B cell (primary cell): ENCODE measurements at places on chromosomes 2 and 18. TPM values are rescaled to one million over a fixed set of nuclear protein-coding genes. Genes with fewer than 3 reads are reported as not detected.

- H3K4me3 ChIP-seq = no peak overlapping the region
- no peaks in the 10 kb centered on the region for H3K27me3 ChIP-seq
- H3K27ac ChIP-seq = no peak overlapping the region
- no peaks in the 10 kb centered on the region for H3K4me1 ChIP-seq
- no peaks in the 10 kb centered on the region for H3K36me3 ChIP-seq
- no peak for DNase-seq
Measured at GRCh38 chr2:78985558-78985957, 39.9 kb upstream of the REG3G start.

- no peaks in the 10 kb centered on the region for H3K27me3 ChIP-seq
- H3K36me3 ChIP-seq = no peaks in the 10 kb centered on the region
- no peak for DNase-seq
- H3K4me1 ChIP-seq = no peaks in the 10 kb centered on the region
- H3K4me3 ChIP-seq = no peak overlapping the region
- no peak overlapping the region for H3K27ac ChIP-seq
Measured at GRCh38 chr18:7575465-7576028, 8.4 kb downstream of the PTPRM start.

DNA sequence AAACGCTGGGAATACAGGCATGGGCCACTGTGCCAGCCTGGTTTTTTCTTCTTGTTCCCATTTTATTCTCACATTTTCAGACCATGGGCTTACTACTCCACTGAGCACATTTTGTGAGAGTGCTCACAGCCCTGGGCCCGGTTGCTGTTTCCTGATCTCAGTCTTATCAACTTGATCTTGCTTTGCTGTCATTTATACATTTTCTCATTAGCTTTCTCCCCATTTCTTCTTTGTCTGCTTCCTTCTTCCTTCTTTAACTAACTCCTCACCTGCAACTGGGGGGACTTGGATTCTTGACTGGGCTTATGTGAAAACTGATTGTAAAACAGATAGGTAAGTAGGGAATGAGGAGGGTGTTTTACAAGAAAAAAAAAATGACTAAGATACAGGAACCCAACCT is 117.3 kb downstream of the PLB1 start:
- H3K4me1 ChIP-seq = no peaks in the 10 kb centered on the region
- no peak for DNase-seq
- no peak overlapping the region for H3K4me3 ChIP-seq
- H3K36me3 ChIP-seq = no peaks in the 10 kb centered on the region
- H3K27ac ChIP-seq = no peak overlapping the region

DNA sequence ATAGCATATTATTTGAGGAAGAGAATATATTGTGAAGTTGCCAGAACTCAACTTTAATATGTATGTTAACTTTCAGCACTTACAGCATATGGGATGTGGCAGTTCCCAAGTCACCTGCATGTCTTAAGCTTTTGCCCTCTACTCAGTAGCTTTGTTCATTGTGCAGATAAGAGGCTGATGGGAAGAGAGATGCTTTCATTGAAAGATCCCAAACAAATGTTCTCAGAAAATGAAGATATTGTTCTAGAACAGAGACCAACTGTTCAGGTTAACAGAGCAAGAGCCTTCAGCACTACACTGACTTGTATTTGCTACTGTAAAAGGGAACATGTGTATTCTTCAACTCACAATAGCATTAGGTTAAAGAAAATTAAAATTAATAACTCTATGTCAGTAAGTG is 28.1 kb downstream of the GAREM1 start:
- H3K4me1 ChIP-seq = no peaks in the 10 kb centered on the region
- no peak overlapping the region for H3K4me3 ChIP-seq
- no peaks in the 10 kb centered on the region for H3K27me3 ChIP-seq
- no peak for DNase-seq
- H3K36me3 ChIP-seq = no peaks in the 10 kb centered on the region

DNA sequence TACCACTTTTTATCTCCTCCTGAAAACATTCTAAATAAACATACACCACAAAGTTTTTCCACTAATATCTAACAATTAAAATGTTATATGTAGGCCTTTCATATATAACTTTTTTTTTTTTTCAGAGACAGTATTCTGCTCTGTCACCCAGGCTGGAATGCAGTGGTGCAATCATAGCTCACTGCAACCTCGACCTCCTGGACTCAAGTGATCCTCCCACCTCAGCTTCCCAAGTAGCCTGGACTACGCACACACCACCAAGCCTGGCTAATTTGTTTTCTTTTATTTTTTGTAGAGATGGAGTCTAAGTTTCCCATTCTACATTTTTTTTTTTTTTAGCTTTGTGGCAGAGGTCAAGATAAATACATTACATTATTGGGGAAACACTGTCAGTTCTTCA is 1612.6 kb upstream of the NXPH2 start:
- no peaks in the 10 kb centered on the region for H3K36me3 ChIP-seq
- no peak overlapping the region for H3K4me3 ChIP-seq
- DNase-seq = no peak
- no peaks in the 10 kb centered on the region for H3K27me3 ChIP-seq
- H3K4me1 ChIP-seq = no peaks in the 10 kb centered on the region

DNA sequence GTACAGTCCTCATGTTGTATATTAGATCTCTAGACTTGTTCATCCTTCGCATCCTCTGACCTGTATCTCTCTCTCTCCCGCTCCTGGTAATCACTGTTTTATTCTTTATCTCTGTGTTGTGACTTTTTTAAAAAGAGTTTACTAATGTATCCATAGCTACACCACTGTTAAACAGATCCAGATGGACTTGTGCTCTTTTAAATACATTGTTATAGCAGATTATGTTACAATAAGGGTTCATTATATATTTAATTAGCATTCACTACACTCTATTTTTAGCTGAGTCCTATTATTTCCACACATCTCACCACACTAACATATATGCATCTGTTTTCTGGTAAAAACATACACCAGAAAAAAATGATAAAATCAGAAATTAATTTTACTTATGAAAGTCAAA is 90.5 kb downstream of the RBM43 start:
- no peak for DNase-seq
- no peak overlapping the region for H3K27ac ChIP-seq
- no peaks in the 10 kb centered on the region for H3K27me3 ChIP-seq
- no peaks in the 10 kb centered on the region for H3K36me3 ChIP-seq
- no peak overlapping the region for H3K4me3 ChIP-seq
- H3K4me1 ChIP-seq = no peaks in the 10 kb centered on the region

DNA sequence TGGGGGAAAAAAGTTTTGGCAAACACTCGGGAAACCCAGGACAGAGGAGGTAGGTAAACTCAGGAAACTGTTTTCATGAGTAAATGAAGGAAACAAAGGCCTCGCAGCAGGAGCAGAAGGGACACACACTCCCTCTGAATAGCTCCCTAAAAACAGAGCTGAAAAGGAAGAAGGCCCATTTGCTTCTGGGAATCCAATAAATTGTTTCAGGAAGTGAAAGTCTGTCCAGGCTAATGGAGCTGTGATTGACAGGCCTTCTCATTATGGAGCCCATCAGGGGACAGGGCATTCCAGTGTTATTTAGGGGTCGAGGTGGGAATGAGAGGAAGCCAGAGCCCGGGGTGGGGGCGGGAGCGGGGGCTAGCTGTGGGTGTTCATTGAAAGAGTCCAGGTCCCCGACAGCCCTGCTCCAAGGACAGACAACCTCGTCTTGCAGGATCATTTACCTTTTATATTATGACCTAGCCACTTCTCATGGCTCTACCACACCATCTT is 81.2 kb downstream of the GBX2 start:
- H3K27ac ChIP-seq = no peak overlapping the region
- no peaks in the 10 kb centered on the region for H3K36me3 ChIP-seq
- no peak overlapping the region for H3K4me3 ChIP-seq

GRCh38 chr2:12948231-12948960 is 231.7 kb downstream of the TRIB2 start:
- H3K27me3 ChIP-seq = no peaks in the 10 kb centered on the region
- no peak overlapping the region for H3K27ac ChIP-seq
- H3K36me3 ChIP-seq = no peaks in the 10 kb centered on the region
- H3K4me3 ChIP-seq = no peak overlapping the region
- no peak for DNase-seq

- no peaks in the 10 kb centered on the region for H3K27me3 ChIP-seq
- H3K4me1 ChIP-seq = no peaks in the 10 kb centered on the region
- no peak overlapping the region for H3K27ac ChIP-seq
Measured at GRCh38 chr2:80002112-80002511, 302.4 kb downstream of the LRRTM1 start.

GRCh38 chr2:38661306-38661705 is 4.6 kb upstream of the GALM start:
- H3K27ac ChIP-seq = no peak overlapping the region
- no peak overlapping the region for H3K4me3 ChIP-seq
- no peaks in the 10 kb centered on the region for H3K36me3 ChIP-seq
- H3K27me3 ChIP-seq = no peaks in the 10 kb centered on the region
- no peaks in the 10 kb centered on the region for H3K4me1 ChIP-seq

DNA sequence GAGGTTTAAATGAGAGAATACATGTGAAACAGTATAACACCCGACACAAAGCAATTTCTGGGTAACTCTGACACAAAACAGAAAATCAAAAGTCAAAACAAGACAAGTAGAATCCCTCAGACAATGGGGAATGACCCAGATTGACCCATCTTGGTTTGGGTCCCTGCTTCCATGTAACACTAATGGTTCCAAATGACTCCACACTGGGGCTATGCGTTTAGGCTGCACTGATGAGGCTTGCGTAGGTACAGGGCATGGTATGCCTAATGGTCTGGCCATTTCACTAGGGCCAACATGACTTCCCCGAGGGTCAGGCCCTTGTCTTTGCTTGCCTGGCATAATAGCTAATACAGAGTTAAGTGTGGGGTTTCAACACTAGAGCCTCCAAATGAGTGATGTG is 27.2 kb upstream of the NFE2L2 start:
- no peak overlapping the region for H3K4me3 ChIP-seq
- peaks cover 15% of the 10 kb centered on the region for H3K4me1 ChIP-seq
- no peaks in the 10 kb centered on the region for H3K27me3 ChIP-seq
- DNase-seq = no peak
- no peak overlapping the region for H3K27ac ChIP-seq

DNA sequence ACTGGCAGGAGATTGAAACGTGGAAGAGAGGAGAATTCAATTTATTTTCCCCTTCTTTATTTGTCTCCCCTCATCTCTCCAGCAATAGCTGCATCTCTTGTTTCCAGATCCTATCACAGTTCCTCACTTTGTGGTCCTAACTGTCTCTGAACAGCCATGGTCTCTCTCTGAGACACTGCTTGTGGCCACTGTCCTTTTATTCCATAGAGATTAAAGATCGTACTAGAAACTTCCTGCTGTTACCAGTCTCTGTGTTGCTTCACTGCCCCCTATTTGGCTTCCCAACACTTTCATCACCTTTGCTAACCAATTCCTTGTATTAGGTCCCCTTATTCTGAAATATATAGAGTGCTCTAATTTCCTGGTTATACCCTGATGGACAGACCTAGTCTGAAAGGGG is 48.9 kb upstream of the CAVIN2 start:
- H3K36me3 ChIP-seq = no peaks in the 10 kb centered on the region
- no peaks in the 10 kb centered on the region for H3K4me1 ChIP-seq
- no peak for DNase-seq
- no peaks in the 10 kb centered on the region for H3K27me3 ChIP-seq

DNA sequence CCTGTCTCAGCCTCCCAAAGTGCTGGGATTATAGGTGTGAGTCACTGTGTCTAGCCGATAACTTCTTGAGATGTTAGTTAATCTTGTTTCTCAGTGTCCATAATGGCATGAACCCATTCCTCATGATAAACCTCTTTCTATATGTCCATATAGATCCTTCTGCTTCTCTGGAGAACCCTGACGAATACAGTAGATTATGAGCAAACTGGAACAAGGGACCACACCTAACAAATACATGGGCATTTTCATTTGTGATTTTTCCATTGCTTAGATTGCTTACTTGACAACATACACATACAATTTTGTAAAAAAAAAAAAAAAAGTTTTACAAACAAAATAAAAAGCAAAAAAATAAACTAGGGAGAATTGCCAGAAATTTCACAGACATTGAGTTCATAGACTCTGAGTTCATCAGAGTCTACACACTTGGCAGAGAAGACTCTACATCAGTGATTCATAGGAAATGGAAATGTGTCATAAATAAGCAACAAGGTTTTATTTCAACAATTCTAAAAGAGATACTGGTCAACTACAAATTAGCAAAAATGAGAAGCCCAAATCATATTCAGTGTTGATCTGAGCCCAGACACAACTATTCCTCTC is 96.7 kb downstream of the GALR1 start:
- no peaks in the 10 kb centered on the region for H3K4me1 ChIP-seq
- H3K4me3 ChIP-seq = no peak overlapping the region
- DNase-seq = no peak
- no peaks in the 10 kb centered on the region for H3K27me3 ChIP-seq
- H3K27ac ChIP-seq = no peak overlapping the region

Gene TACR1
- polyA plus RNA-seq = 0.01 and 0.10 TPM in 2 replicates

Gene ABCB11
- polyA plus RNA-seq = not detected in 2 replicates

Gene HK2
- polyA plus RNA-seq = 5.7 and 13.0 TPM in 2 replicates

Gene DNAJC10
- 41.3 and 62.6 TPM in 2 replicates for polyA plus RNA-seq

Gene IL36B
- not detected in 2 replicates for polyA plus RNA-seq

Gene CFC1
- not detected in 2 replicates for polyA plus RNA-seq

Gene RAX
- not detected in 2 replicates for polyA plus RNA-seq

Gene KLF7
- 41.4 and 46.2 TPM in 2 replicates for polyA plus RNA-seq

Gene PLGLB2
- 2.0 and 3.3 TPM in 2 replicates for polyA plus RNA-seq

Gene INHBB
- 0.03 and 0.04 TPM in 2 replicates for polyA plus RNA-seq

Gene FSHR
- polyA plus RNA-seq = not detected in 2 replicates
